ENCODE measurements at places on chromosomes 3 and 15.

DNA sequence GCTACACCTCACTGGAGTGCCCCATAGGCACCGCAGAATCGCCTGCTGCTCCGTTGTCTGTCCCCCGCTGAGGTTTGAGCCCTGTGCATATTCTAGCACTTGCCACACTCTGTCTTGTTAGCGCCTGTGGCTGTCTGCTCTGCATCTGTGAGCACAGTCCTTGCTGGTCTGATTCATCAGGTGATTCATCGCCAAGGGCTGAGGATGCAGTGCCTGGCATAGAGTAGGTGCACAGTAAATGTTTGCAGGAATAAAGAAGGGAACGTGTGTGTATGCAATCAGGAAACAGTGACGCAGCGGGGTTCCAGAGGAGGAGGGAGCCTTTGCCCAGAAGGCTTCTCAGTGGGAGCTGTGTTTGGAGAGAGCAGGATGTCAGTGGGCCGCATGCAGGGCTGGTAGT, 124.0 kb upstream of the PLXNA1 start:
- DNase-seq: peak; percentile 81

DNA sequence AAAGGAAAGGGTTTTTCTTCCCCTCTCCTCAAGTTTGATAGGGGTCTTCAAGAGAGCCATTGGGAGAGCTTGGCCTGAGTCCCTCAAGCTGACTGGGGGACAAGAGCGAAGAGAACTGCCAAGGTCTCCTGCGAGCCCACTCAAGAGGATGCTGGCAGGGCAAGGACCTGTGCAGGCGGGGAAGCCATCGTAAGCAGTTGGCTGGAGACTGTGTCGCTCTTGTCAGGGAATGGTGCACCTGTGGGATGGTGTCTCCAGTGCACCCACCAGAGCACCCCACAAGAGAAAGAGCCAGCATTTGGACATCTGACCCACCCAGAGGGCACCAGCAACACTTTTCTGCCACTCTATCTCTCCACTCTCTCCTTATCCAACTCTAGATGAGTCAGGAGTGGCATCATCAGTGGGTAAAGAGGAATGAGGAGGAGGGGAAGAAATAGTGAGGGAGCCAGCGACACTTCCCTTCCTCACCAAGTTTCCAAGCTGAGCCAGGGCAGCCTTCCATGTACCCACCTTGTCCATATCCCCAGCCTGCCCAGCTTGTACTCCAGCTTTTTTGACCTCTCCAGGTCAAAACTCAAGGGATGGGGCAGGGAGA, 13.6 kb upstream of the XIRP1 start:
- no peak for DNase-seq

DNA sequence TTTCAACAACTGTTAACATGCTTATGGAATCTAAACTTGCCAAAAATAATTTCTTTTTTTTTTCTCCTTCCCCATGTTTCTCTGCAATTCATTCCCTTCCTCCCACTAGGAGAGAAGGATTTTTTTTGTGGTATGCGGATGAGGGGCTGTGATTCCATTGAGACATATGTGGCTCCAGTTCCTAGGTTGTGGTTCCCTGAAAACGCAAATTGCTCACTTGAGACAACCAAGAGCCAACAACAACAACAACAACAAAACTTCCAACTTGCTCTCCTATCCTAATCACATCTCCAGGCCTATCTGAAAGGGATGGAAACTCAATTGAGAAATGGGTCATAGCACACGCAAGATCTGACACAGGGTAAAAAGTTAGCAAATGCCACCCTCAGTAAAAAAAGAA, 406.5 kb upstream of the TGFBR2 start:
- peak; percentile 54 for DNase-seq

DNA sequence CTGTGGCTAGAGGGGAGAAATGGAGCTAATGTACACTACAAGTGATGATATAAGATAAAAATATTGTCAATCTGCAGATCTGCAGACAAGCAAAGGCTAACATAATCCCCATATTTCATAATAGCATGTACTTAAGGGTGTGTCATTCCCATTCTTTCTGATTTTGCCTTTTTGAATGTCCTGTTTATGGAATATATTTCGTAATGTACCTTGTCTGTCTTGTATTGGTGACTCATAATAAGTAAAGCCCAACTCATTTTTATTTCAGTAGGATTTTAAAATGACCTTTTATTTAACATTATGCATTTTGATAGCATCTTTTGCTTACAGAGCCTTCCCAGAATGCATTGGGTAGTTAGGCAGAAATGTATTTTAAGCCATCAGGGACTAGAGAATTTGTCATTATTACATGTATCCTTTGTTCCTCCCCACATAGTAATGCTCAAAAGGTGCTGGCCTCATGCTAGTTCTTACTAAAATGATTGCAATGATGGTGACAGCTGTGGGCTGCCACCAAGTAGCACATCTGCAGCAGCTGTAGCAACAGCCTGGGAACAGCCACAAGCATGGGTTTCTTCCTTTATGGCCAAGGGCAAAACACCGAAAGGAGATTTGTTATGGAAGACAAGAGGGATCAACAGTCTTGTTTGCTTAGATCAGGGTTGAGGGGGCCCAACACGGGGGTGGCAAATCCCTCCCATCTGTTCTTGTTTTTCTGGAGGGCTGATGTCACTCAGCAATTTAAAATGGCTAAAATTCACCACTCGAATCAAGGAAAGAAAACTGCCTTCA, 188.5 kb downstream of the CADPS start:
- DNase-seq: peak; percentile 29
